ENCODE measurements at places on chromosomes 11 and 22.

DNA sequence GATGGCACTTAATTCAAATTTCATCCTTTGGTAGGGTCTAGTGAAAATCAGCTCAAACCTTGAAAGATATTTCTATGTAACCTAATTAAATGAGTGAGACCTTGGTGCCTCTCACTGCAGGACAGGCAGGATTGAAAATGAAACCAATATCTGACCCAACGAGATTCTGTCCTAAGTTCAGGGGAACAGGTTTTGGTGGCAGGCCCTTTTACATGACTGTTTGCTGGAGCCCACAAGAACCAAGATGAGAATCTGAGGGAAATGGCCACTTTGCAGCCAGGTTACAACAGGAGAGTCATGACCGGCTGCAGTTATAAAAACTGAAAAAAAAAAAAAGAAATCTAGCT lies 130.2 kb downstream of the TRIM44 start:
- no peak for DNase-seq

GRCh38 chr11:66659763-66660162 lies 17.9 kb downstream of the RBM4B start:
- DNase-seq = no peak

GRCh38 chr11:118436639-118437207 lies 431 bp downstream of the KMT2A start:
- no peak for DNase-seq

DNA sequence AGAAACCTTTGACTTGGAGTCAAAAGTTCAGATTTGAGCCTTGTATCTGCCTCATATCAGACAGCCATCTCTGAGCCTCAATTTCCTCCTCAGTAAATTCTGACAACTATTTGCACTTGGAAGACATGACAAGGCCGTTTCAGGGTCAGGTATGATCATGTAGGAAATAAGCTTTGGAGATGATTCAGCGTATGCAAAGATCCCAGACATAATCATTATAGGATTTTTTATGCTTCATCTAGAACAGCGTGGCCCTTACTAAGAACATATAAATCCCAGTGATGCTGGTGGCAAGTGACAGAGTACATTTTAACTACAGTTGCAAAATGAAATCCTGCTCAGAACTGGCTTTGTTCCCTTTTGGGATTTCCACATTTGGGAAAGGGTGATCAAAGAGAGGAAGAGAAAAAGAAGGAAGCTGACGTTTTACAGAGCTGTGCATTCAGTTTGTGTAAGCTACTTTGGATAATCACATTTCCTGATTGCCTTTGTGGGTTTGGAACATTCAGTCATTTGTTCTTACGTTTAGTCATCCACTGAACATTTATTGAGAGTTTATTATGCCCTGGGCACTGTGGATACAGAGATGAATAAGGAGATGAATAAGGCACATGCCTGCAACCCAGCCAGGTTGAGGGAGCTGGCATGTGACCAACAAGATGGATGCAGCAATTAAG lies 81.9 kb upstream of the HEPHL1 start:
- no peak for DNase-seq

GRCh38 chr11:56700242-56700913 lies 1.5 kb downstream of the OR9G1 start:
- DNase-seq = no peak

- DNase-seq = no peak
Measured at GRCh38 chr11:121634889-121635288, 182.1 kb upstream of the SORL1-AS1 start.

- no peak for DNase-seq
Measured at GRCh38 chr11:86151174-86152005, 82.5 kb upstream of the PICALM start.

DNA sequence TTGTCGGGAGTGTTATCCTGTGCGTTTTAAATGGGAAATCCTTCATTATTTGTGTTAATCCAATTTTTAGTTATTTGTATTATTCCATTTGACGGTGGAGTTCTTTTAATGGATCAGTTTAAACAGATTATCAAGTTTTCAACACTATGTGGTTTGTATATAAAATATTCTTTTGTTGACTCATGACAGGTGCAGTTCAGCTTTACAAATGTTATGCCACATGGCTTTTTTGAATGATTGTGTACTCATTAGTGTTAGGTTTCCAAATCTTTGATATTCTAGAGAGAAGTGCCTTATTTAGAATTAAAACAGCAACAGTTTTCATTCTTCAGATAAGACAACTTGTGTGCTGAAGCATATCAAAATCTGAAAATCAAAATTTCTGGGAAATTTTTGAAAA lies 2.4 kb downstream of the JAM3 start:
- peak; percentile 75 for DNase-seq

GRCh38 chr22:46911346-46911745 lies 148.9 kb downstream of the TBC1D22A start:
- no peak for DNase-seq

DNA sequence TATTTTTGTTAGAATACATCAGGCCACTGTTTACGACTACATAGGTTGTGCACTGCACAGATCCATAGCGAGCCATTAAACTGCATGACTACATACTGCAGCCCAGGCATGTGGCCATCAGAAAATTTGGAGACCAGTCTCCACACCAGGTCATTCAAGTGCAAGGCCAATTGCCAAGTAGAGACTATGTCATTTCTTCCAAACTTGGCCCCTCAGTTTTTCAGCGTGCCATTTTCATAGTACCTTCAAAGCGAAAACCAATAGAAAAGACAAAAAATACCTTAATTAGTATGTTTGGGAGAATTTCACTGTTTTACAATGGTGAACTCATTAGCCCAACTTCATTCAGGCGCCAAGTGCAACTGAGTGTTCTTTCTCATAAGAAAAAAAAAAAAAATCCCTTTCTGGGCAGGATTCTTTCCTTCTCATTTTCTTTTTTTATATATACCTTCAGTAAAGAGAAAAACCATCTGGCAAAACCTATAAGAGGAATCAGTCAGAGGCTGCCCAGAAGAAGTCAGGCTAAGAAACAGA lies 30.4 kb downstream of the PAMR1 start:
- no peak for DNase-seq

GRCh38 chr11:27124514-27125264 lies 84.1 kb downstream of the BBOX1 start:
- peak; percentile 29 for DNase-seq

- DNase-seq = no peak
Measured at GRCh38 chr11:34531663-34532062, 18.1 kb upstream of the ELF5 start.

GRCh38 chr11:10390375-10390774 lies 64.7 kb upstream of the AMPD3 start:
- DNase-seq = no peak

DNA sequence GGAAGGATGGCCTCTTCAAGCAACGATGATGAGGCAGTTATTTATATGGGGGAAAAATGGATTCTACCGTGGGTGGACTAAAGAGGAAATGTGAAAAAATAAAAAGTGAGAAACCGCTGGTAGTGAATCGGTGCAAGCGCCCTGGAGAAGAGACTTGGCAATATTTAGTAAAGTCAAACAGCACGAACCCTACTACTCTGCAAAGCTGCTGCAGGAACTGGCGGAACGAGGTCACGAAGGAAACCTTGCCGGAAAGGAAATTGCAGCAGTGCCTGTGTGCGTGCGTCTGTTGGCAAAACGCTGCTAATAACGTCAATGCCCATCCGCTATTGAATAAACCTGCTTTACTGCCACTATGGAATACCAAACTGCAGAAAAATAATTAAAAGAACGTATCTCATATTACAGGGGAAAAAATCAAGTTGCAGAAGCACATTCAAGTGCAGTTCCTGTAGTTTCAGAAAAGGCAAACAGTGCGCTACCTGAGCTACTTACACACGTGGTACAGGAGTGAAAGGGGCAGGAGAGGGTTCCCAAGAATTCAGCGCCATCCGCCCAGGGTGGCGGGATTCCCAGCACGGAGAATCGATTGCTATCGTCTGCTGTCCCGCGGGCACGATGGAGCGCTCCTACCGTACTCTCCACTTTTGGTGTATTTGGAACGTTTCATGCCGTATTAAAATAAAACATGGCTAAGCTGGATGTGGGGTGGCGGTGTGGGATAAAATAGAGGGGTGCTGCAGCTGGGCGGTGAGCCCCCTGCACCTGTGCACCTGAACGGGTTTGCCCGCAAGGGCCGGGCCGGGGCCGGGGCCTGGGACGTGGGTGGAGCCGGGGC lies 585 bp upstream of the NADSYN1 start:
- peak; percentile 63 for DNase-seq

DNA sequence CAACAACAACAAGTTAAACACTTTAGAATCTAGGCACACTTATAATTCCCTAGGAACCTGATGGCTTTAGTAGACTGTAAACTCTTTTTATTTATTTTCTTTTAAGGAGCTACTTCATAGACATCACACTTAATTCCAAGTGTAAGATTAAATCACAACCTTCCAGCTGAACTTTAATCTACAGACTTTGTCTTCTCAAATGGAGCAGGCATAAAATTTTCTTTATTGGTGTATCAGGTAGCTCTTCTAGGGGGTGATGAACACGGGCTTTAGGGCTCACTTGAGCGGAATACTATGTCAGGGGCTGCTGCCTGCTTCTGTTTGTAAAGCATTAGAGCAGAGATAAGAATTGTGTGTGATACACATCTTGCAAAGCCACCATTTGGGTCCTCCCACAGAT lies 525.8 kb upstream of the FAT3 start:
- peak; percentile 14 for DNase-seq
